Anterior cingulate cortex (tissue), 58 donors: ENCODE measurements at places on chromosomes 7 and 10.

DNA sequence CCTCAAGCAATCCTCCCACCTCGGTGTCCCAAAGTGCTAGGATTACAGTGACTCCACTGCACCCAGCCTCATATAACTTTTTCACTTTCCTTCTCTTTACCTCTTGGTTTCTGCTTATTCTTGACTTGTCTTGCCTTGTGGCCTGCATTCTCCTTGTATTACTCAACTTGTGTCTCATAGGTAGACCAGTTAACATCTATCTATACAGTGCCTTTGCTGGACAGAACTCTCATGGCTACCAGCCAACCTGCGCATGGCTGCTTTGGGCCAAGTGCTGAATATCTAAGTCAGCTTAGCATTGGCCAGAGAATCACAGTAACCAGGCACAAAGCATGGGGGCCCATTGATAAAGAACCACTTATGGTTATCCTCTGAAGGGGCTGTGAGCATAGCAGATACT, 42.6 kb upstream of the ZNRF2 start:
- no peak for DNase-seq

- no peak for DNase-seq
Measured at GRCh38 chr7:41706228-41706930, 3.5 kb upstream of the INHBA start.

DNA sequence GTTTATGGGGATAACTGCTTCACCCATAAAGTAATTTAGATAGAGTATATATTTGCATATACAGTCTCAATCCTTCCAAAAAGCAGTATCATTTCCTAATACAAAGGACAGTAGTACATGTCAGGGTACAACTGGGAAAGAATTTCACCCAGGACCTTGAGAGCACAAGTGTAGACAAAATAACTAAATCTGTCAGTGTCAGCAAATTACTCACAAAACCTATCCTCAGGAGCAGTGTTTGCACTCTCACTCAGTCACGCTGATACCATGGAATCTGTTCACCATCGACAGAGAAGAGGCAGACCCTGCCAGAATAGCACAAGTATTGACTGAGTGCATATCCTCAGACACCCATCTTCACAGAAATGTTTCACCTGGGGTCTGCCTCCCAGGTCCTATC, 554.7 kb upstream of the PHF14 start:
- DNase-seq: no peak

- DNase-seq: no peak
Measured at GRCh38 chr7:55405856-55406541, 40.9 kb downstream of the LANCL2 start.

- DNase-seq: no peak
Measured at GRCh38 chr7:22200238-22200637, 156.7 kb downstream of the RAPGEF5 start.

- DNase-seq: peak; percentile 78
Measured at GRCh38 chr7:131859147-131859821, 302.9 kb upstream of the PODXL start.

DNA sequence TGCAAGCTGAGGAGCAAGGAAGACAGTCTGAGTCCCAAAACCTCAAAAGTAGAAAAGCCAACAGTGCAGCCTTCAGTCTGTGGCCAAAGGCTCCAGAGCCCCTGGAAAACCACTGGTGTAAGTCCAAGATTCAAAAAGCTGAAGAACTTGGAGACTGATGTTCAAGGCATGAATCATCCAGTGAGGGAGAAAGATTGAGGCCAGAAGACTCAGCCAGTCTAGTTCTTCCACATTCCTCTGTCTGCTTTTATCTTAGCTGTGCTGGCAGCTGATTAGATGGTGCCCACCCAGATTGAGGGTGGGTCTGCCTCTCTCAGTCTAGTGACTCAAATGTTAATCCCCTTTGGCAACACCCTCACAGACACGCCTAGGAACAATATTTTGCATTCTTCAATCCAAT, 20.1 kb upstream of the MDFIC start:
- DNase-seq: no peak

- no peak for DNase-seq
Measured at GRCh38 chr7:116240024-116240668, 29.8 kb downstream of the TES start.

DNA sequence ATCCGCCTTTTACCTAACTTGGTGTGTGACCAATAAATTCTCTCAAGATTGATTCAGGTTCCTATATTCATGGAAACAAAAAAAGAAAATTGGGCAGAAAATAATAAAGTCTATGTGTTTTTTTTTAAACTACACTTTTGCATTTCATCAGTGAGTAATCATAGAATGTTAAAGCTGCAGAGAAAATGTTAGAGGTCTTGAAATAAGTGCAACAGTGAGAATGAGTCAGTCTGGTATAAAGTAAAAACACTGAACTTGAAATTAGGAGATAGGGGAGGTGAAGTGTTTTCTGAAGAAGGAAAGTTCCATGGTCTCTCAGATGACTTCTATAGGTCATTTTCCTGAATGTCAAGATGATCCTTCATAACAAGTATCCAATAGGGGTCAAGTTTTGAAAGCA, 202.6 kb upstream of the NRP1 start:
- no peak for DNase-seq

GRCh38 chr10:43939389-43939938, 290.8 kb upstream of the ZNF32 start:
- no peak for DNase-seq

DNA sequence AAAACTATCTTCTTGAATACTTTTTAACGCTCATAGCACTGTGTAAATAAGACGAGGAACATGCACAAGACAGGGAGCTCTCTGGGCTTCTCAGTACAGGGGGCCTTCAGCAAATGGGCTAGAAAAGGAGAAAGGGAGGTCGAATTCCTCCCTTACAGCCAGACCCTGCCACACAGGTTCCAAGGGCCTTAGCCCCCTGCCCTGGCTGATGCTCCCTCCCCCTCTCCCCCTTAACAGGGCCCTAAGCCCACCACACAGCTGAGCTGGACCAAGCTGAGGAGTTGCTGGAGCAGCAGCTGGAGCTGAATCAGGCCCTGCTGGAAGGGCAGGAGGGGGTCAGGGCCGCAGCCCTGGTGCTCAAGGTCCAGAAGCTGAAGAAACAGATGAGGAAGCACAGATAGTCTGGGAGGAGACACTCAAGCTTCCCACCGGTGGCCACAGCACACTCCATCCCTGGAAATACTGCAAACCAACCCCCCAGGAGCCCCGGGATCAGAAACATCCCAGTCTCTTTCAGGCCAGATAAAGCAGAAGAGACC, 153.9 kb downstream of the SNX13 start:
- no peak for DNase-seq

DNA sequence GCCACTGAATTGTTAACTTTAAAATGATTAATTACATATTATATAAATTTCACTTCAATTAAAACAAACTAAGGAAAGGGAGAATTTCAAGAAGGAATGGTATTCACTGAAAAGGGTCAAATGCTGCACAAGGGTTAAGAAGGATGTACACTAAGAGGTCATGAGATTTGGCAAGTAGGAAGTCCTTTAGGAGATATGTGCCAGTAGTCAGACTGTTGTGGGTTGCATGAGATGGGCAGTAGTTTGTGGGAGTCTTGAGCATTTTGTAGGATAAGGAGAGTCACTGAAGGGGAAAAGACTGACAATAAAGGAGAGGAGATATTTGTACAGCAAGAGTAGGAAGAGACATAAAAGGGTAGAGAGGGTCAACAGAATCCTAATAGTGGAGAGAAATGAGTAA, 12.4 kb upstream of the PTPN12 start:
- DNase-seq: no peak

DNA sequence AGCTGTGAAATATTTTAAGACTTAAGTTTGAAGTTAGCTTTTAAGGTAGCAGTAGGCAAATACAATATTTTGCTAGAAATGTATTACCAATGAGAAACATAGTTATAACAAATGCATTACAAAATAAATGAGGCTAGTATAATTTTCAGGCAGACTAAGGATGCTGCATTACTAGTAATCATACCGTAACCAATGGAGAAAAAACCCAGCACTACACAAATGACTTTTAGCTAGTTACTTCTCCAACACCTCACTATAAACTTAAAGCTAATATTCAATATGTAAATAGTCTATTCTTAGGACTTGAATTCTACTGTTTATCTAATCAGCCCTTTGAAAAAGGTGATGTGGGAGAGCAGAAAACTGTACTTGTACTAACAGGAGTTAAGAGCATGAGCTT, 285.3 kb upstream of the KLF14 start:
- DNase-seq: no peak

DNA sequence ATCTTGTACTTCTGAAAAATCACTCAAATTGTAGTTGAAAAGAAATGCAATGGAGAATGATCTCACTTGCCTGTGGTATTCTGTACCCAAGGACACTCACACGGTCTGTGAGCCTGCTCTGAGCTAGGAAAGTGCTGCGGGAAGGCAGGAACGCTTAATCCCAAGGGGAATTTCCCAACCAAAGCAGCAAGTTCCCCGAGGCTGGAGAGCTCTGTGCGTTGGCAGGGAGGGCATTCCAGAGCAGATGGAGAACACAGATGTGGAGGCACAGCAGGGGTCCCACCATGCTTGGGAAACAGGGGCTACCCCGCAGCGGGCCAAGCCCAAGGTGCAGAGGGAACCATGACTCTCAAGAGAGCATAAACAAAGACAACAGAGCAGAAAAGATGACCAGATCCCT, 13.6 kb downstream of the SVIL start:
- no peak for DNase-seq

- DNase-seq: no peak
Measured at GRCh38 chr7:84138411-84138810, 56.2 kb downstream of the SEMA3A start.

DNA sequence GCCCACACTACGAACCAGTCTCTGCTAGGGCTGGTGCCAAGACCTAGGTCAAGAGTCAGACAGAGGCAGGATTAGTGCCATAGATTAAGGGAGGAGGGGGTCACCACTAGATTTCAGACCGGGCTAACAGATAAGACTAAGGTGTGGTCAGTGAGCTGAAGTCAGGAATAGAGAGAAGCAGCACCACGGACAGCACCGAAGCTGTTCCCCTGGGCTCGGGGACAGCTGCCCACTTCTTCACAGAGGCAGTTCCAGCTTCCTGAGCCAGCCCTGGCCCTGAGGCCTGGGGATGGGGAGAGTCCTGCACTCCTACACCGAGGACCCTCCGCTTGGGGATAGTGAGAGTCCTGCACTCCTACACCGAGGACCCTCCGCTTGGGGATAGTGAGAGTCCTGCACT, 11.2 kb upstream of the JAKMIP3 start:
- DNase-seq: no peak

DNA sequence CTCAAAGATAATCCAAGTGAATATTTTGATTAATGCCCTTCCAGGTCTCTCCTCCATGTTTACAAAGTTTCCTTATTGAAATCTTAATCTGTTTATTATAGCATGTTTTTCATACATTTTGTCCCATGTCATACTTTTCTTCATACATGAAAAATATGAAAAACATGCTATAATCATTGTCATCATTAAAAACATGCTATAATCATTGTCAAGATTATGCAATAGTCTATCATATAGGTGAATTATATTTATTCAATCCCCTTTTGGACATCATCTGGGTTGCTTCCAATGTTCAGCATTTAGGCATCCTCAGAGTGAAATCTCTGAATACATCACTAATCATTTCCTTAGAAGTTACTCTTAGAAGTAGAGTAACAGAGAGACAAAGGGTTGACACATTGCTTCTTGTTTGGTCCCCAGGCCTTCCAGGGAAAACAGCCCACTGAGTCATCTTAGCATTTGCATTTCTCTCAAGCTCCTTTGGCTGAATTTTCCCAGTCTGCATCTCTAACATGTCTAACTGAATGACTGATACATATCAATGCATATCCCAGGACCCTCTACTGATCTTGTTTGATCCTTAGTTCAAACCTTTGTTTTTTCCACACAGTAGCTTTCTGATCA, 87.0 kb downstream of the SGMS1 start:
- DNase-seq: no peak

- DNase-seq: peak; percentile 31
Measured at GRCh38 chr10:131885391-131886165, 15.2 kb upstream of the PPP2R2D start.

- no peak for DNase-seq
Measured at GRCh38 chr10:132270721-132271457, 36.9 kb downstream of the STK32C start.

DNA sequence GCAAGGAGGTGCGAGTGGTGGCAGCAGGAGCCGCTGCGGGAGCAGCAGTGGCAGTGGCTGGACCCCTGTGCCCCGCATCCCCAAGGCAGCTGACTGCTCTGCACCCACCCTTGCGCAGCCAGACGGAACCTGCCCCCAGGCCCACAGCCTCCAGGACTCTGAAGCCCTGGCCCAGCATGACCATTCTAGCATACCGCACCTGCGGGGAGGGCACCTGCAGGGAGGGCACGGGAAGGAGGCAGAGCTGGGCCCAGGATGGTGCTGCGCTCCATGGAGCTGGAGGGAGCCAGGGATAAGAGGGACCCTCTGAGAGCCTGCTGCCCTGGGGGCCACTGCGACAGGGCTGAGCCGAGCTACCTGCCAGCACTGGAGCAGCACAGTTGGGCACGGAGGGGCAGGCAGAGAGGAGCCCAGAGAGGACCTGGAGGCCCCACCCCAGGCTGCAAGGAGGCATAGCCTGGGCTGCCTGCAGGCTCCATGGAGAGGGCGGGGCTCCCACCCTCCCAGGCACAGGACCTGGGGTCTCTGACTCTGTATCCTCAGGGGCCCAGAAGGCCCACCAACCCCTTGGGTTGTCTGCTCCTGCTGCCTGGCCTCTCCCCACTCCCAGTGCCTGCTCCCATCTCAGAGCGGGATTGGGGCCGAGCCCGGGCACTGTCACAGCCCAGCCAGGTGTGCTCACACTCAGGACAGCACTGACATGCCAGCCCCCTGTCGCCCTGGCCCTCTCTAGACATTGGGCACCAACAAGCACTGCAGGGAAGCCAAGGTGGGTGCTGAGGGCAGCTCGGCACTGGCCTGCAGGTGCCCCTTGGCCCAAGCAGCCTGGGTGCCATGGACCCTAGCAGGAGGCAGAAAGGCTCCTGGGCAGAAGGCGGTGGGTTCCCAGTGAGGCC, 87.6 kb downstream of the HTR7 start:
- no peak for DNase-seq
